ENCODE measurements at places on chromosomes 7 and 10.
A peak's percentile ranks its signal among the peaks of the same experiment; 100 is the strongest.

GRCh38 chr10:79182781-79183467, 114.2 kb downstream of the ZMIZ1 start:
- no peak for DNase-seq

DNA sequence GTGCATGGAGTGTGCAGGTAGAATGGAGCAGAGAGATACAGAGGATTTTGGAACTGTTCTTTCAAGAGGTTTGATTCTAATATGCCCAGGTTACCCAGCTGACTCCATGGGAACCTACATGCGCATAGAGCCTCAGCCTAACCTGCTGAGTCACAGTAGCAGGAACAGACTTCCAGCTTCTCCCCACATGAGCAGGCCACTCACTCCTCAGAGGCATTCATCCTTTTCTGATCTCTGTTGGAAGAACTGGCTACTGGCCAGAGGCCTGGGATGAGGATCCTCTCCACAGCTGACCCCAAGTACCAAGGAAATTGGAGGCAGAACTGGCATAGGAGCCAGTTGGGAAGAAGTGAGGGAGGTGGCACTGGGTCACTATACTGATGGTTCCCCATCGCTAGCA, 17.9 kb upstream of the CCSER2 start:
- no peak for DNase-seq

DNA sequence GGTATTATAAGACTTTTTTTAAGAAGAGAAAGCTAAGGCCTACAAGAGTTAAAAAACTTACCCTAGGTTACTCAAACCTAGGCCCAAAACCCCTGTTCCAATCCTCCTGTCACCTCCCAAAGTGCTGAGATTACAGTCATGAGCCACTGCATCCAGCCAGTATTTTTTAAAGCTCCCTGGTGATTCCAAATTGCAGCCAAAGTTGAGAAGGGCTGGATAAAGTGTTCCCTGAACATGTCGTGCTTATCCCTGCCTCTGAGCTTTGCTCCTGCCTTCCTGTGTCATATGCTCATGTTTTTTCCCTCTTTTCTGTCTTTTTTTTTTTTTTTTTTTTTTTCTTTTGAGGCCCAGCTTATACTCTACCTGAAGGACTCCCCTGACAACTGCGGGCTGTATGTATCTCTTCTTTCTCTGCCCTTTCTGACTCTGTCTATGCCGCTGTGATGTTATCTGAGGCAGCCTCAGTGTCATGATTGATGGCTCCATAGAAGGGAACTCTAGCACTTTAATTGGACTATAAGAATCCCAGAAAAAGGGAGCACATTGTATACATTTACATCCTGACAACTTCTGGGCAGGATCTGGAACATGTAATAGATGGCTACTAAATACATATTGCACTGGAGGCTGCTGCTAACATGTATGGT, 8.0 kb downstream of the AKR1B10 start:
- no peak for DNase-seq

GRCh38 chr7:129423700-129424410, 10.4 kb upstream of the STRIP2 start:
- DNase-seq: no peak

- no peak for DNase-seq
Observed at GRCh38 chr7:131052285-131052904, 275.3 kb upstream of the MKLN1 start.

DNA sequence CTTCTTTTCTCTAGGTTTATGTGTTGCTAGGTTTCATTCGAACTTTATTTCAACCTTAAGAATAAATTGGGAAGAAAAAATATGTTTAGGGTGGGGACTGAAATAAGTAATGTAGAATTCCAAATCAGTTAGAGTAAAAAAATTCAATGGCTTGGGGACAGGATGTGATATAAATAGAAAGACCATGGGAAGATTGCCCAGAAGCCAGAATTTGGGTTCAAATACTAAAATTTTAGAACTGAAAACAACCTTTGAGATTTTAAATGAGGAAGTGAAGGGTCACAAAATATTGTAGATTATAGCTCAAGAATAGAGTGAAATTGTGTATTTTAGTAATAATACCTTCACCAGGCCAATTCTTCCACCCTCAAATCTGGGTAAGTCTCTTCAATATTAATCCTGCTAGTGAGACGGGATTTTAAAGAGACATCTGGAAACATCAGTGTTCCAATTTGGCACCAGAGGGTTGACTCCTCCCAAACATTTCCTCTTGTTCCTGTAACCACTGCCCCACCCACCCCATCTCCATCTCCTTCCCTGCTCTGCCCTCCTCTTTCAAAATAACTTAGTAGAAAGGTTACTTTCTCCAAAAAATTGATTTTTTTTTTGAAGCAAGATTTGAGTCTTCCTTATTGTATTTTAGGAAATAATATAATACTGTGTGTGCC, 51.3 kb upstream of the FAM3C start:
- DNase-seq: no peak

- DNase-seq: no peak
Observed at GRCh38 chr10:30987463-30987862, 44.2 kb downstream of the ZNF438 start.

GRCh38 chr10:94308866-94309265, 53.9 kb downstream of the NOC3L start:
- no peak for DNase-seq

GRCh38 chr7:23184709-23185359, 3.0 kb downstream of the NUP42 start:
- peak; percentile 52 for DNase-seq

DNA sequence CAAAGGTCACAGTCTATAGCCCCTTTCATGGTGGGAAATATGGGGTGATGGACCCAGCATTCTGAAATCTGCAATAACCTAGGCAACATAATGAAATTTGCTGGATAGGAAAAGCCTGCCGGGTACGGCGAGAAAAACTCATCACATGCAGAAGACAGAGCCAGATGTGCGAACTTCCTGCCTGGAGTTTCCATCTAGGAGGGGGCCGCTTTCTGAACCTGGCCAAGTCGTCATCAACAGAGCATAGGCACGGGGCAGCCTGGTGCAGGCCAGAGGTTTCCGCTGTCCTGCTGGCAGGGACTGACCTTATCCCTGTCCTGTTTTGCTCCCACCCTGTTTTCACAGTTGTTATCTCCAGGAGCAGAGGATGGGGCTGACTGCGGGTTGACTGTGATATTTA, 27.4 kb downstream of the CCDC3 start:
- DNase-seq: no peak

DNA sequence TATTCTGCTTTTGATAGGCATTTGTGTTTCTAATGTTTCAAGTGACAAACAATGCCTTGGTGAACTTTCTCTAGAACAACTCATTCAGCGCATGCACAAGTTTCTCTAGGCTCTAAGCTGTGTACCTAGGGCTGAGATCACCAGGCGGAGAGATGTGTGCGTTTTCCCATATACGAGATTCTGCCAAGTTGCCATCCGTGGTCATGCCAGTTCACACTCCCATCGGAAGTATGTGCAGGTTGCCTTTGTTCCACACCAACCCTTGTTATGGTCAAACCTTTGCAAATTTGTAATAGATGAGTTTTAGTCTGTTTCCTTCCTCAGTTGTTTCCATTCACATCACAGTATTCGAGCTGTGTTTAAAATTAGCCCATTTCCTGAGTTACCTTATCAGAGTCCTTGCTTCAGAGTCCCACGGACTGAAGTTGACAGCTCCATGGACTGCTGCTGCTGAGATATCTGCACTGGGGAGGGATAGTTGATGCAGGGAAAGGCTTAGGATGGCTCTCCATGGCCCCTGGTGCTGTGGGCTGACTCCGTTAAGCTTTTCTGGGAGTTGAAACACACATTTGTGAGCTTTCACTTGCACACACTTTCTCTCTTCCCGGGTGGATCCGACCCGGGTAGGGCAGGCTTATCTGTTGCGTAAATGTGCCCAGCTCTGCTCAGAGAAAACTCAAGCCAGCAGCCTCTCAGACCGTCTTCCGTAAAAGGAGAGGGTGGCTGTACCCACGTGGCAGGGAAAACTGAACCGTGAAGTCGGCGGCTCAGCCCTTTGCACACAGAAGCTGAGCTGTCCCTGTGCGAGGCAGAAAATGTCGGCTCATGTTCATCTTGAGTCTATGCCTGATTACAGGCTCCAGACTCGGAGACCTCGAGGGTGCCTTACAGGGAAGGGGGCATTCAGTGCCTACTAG, 49.4 kb downstream of the HK1 start:
- DNase-seq: no peak

DNA sequence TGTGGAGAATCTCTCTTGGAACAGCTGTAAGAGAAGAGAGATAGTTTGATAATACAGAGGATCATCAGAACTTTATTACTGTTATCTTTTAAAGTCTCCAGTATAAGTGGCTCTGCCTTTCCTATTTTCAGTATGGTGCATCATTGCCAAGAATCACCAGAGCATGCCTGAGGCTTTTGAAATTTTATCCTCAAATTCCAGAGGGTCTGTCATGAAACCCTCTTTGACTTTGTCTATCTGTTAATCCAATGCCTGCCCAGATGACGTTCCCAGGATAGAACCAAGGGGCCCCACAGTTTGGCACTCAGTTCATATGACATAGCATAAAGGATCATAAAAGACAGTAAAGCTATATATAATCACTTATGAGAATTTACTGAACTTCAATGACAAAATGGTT, 35.3 kb upstream of the SEMA3C start:
- no peak for DNase-seq

- DNase-seq: no peak
Observed at GRCh38 chr7:134645935-134646334, 718 bp upstream of the BPGM start.

DNA sequence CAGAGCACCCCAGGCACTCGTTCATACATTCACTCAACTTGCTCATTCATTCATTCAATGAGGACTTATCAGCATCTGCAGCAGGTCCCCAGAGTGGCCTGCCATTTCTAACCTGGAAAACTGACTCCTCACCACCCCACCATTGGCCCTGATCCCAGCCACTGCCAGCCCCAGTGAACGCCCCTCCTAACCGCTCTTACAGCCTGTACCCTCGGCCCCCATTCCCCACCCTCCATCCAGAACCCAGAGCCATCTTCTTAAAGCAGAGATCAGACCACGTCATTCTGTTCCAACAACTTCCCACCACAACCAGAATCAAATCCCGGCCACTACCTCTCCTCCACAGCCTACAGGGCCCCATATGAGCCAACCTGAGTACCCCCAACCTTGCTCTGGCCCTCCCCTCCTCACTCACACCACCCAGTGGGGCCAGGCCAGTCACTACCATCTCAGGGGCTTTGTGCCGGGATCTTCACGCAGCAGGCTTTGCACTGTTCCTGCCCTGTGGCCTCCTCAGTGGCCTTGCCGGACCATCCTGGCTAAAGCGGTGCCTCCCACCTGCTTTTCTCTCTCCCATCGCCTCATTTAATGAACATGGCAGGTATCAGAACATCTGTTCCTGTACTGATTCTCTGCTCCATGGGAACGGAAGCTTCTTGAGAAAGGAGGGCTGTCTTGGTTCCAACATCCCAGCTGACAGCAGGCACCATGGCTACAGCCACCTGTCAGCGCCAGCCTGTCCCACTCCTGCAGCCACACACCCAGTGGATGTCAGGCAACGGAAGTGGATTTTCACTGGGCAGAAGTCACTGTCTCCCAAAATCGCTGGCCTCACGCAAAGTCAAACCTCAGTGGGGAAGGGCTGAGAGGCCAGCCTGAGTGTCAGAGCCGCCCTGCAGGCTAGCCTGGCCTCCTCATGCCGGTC, 45.4 kb downstream of the FAM53B start:
- no peak for DNase-seq

GRCh38 chr10:123157210-123157609, 3.0 kb downstream of the BUB3 start:
- no peak for DNase-seq

GRCh38 chr7:31465285-31465684, 48.6 kb upstream of the ITPRID1 start:
- DNase-seq: no peak

DNA sequence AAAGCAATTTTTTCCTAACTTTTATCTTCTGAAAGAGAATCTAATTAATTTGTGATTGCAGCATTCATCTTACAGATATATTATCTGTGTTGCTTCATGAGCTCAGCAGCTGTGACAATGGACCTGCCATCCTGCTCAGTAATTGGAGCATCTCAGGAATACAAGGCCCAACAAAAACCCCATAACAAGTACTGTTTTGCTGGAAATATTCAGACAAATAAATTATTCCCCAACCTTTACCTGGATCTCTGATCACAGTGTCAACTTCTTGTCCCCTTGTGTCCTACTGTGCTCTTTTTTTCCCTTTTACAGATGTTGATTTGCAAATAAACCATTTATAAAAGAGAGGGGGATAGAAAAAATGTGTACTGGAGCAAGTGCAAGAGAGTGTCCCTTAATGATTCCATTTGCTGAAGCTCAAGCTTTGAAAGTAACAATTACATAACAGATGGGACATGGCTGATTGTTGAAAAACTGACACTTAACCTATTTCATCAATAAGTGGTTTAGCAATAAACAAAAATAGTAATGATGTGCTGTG, 1063.4 kb upstream of the GHITM start:
- no peak for DNase-seq

GRCh38 chr10:22537810-22538209, 176.6 kb downstream of the PIP4K2A start:
- no peak for DNase-seq

DNA sequence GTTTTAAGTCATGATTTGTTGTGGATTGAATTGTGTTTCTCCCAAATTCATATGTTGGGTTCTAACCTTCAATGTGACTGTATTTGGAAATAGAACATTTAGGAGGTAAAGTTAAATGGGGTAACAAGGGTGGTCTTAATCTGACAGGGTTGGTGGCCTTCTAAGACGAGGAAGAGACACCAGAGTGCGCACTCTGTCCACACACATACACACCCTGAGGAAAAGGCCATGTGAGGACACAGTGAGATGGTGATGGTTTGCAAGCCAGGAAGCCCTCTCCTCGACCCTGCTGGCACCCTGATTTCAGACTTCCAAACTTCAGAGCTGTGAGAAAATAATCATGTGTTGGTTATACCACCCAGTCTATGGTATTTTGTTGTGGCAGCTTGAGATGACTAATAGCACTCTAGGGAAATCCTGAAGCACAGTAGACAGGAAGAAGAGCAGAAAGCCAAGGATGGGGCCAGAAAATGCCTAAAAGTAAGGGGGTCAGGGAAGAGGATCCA, 28.0 kb upstream of the SEM1 start:
- no peak for DNase-seq

DNA sequence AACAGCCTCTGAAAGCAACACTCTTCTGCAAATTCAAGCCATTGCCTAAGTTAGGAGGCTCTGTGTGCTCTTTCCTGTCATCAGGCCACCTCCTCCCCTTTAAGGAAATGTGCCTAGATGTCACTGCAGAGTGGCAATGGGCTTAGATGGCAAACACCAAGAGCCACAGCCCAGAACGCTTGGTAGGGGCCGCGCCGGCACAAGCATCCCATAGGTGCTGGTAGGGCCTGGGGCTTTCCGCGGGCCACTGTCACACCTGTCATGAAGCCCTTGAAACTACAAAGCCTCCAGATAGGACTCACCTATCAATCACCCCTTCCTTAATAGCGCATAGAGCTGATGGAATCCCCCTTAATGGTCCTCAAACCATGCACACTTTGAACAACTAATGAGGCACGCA, 299.9 kb downstream of the GRID1 start:
- no peak for DNase-seq

DNA sequence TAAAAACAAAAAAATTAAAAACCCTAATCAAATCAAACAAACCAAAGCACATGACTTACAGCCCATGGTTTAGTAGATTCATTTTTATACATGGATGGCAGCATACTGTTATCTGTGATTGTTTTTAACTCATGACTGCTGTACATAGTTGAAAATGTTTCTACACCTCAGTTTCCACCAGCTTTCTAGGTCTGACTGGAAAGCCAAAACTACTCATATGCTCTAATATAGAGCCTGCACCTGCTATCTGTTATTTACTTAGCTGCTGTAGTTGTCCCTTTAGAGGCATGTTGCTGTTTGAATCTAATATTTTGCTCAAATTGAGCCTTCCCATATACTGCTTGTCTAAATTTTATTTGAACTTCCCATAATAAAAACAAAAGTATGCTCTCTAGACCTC, 289.9 kb upstream of the LRRN3 start:
- DNase-seq: no peak

Measured in HuH-7 (cell line).